T-helper 2 cell (primary cell): ENCODE measurements at places on chromosomes 3 and 15.

DNA sequence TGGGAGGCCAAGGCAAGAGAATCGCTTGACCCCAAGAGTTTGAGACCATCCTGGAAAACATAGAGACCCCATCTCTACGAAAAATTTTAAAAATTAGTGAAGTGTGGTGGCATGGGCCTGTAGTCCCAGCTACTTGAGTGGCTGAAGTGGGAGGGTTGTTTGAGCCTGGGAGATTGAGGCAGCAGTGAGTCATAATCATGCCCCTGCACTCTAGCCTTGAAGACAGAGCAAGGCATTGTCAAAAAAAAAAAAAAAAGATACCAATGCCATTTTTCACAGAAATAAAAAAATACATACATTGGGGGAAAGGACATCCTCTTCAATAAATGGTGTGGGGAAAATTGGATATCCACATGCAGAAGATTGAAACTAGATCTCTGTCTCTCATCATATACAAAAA is 74.6 kb downstream of the CERS3 start:
- no peak for DNase-seq

GRCh38 chr3:107796791-107797190 is 274.0 kb downstream of the BBX start:
- no peak for DNase-seq

DNA sequence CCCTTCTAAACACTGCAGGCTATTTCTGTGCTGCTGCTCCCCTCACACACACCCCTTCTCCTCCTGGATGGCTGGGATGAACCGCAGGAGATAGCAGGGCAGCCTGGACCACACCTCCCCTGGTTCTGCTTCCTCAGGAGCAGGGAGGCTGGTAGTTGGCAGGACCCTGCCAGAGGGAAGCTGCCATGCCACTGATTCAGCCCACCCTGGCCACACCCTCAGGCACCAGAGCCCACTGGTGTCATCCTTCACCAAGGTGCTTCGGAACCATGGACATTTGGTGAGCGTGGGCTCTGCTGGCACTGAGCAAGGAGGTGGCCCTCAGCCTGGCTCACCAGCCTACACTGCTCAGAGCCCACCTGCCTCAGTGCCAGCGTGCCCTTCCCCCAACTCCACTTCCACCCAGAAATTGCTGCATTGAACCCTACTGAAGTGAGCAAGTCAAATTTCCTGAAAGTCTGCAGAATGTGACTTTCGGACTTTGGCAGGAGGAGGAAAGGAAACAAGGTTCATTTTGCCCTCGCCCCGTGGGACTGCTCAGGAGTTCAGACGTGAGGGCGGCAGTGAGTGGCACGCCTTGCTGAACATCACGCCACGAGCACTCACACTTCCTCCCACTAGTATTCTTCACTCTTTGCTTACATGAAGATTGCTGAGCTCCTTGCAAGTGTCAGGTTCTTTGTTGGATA is 26.3 kb downstream of the BMF start:
- DNase-seq = no peak

- no peak for DNase-seq
Observed at GRCh38 chr15:51726302-51727073, 11.0 kb downstream of the LYSMD2 start.

- no peak for DNase-seq
Observed at GRCh38 chr3:193680220-193680619, 87.2 kb downstream of the OPA1 start.
